Fibroblast of mammary gland (primary cell): ENCODE measurements at places on chromosomes 2 and 18.

- no peak for DNase-seq
These were observed 128.4 kb downstream of the TTC27 start for GRCh38 chr2:32756074-32756727.

- no peak for DNase-seq
These were observed 137.1 kb downstream of the INO80D start for GRCh38 chr2:205948883-205949282.

- no peak for DNase-seq
These were observed 2.0 kb downstream of the AGPS start for GRCh38 chr2:177394594-177394973.

DNA sequence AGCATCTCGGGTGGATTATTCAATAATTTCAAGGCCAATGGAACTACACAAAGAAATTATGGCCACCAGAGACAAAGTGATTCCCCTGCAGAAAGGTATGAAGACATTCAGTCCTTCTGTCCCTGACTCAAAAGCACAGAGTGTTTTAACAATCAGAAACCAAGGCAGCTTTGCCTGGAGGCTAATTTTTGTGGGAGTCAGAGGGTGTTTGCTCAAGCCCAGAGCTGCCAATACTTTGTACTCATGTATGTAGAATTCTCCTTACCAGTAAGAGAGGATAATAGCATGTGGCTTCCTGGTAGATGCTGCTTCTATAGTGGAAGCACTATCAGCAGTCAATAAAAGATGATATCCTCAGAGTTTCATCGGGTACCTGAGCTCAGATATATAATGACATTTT, 178.4 kb downstream of the KCNE4 start:
- DNase-seq, result no peak

DNA sequence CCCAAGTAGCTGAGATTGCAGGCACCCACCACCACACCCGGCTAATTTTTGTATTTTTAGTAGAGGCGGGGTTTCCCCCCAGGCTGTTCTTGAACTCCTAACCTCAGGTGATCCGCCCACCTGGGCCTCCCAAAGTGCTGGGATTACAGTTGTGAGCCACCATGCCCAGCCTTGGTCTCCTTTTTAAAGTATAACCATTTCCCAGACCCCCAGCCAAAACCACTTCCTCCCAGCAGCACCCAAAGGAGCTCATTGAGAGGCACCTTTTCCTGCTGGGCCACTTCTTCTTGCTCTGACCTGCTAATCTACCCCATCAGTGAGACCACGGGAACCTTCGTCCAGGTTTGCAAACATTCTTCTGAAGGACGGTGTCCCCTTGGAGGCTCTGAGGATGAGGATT, 69.9 kb downstream of the INPP5D start:
- no peak for DNase-seq

- DNase-seq, result peak; percentile 52
These were observed 51.7 kb upstream of the OTX1 start for GRCh38 chr2:62998949-62999348.

GRCh38 chr18:6876641-6877041, 147.1 kb downstream of the ARHGAP28 start:
- DNase-seq, result no peak

GRCh38 chr2:51693640-51694039, 661.7 kb upstream of the NRXN1 start:
- DNase-seq, result peak; percentile 13

DNA sequence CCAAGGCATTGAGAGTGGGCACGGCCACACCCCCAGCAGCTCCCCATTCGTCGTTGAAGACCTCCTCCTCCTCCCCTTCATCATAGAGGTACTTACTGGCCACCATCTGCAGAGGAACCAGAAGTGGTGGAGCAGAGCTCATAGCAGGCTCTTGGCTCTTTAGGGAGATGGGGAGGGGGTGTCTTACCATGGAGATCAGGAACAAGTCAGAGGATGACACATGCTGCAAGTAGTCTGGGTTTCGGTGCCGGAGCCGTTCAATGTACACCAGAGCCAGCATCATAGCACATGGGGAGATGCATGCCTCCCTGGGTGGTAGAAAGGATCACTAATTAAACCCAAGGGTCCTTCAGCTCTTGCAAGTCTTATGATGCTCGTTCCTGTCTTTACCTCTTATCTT, 1.9 kb downstream of the CNPPD1 start:
- DNase-seq, result no peak

- no peak for DNase-seq
These were observed 30.9 kb upstream of the GRP start for GRCh38 chr18:59189008-59189407.

GRCh38 chr18:79961527-79962291, 2.7 kb upstream of the HSBP1L1 start:
- DNase-seq, result peak; percentile 21

DNA sequence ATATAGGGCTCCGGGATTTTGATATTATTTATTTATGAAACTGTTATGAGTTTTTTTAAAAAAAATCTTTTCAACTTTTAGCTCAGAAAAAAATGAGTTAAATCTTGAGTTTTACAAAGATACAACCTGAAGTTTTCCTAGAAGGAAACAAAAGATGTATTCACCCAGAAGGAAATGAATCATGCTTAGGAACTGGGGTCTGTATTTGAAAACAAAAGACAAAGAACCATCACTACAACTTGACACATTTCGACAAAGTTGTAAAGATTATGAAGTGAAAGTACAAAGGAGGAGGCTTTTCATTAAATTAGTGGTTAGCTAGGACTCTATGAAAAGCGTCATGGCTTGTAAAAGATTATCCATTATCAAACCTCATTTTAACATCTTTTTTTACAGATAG, 143.3 kb downstream of the PDE1A start:
- DNase-seq, result no peak

GRCh38 chr2:75808793-75809535, 98.2 kb upstream of the GCFC2 start:
- no peak for DNase-seq

DNA sequence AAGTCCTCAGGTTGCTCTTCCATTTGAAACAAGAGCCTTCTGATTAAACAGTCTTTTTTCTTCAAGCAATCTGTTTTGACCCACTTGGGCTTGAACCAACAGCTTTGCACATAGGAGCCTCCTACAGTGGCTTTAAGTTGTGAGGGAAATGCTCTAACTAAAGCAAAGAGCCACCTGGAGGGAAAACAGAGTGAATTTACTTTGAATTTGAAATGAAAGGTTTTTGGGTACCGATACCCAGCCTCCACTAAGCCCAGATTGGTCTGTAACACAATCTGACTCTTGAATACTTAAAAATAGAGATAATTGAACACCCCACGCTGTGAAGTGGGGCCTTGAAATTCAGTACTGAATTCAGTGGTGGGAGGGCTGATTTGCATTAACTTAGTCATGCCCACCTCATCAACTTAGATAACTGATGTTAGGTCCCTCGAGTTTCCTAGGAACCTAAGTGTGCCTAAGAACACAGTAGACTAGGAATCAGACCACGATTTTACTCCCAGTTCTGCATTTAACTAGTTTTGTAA, 56.3 kb upstream of the ACVR1C start:
- DNase-seq, result no peak

GRCh38 chr2:206349375-206349774, 74.9 kb downstream of the ZDBF2 start:
- no peak for DNase-seq

DNA sequence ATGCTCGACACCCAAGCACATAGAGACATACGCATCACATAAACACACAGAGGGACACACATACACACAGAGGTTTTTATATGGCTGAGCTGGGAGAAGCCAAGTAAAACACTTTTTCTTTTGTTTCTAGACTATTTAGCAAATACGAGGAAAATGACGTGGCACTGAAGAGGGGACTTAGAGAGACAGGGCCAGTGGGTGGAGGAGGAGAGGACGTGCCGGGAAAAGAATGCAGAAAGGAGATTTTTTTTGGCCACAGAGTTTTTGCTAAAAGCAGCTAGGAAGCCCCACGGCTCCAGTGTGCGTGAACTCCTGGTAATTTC, 168.5 kb upstream of the KLF7 start:
- no peak for DNase-seq

GRCh38 chr2:119282146-119282995, 58.7 kb downstream of the STEAP3 start:
- DNase-seq, result no peak

GRCh38 chr2:151189125-151189524, 72.5 kb downstream of the RBM43 start:
- no peak for DNase-seq

- DNase-seq, result peak; percentile 19
These were observed 142.6 kb downstream of the DIS3L2 start for GRCh38 chr2:232104076-232104646.

GRCh38 chr2:1053786-1054185, 103.1 kb downstream of the SNTG2 start:
- DNase-seq, result no peak

- DNase-seq, result peak; percentile 99
These were observed 263.9 kb downstream of the LTBP1 start for GRCh38 chr2:33210626-33211025.

GRCh38 chr18:45997700-45998151, 30.6 kb upstream of the EPG5 start:
- DNase-seq, result no peak

DNA sequence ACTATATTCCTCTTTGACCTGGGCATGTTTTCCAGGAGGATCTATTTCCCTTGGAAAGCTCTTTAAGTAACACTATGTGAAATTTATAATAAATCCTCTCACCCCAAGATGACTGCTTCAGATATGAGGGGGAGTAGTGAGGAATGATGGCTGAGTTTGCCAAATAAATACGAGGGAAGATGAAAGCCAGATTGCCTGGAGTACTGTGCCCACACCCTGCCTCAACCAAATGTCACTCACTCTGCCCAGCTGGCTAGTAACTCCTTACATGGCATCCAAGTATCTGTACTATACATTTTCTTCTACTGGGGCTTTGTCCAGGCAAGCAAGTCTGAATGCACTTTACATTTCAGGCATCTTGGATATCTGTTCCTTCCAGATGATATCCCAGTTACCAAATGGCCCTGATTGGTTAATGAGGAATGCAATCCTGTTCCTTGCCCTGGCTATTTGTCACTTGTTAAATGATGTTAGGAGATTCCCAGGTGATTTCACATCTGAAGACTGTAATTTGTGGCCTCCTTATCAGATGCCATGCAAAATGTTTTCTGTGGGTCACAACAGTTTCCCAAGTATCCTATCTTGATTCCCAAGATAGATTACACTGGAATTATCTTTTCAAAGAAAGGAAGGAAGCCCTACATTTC, 191.8 kb downstream of the IKZF2 start:
- no peak for DNase-seq

- no peak for DNase-seq
These were observed 61.9 kb downstream of the AFTPH start for GRCh38 chr2:64586054-64586453.

DNA sequence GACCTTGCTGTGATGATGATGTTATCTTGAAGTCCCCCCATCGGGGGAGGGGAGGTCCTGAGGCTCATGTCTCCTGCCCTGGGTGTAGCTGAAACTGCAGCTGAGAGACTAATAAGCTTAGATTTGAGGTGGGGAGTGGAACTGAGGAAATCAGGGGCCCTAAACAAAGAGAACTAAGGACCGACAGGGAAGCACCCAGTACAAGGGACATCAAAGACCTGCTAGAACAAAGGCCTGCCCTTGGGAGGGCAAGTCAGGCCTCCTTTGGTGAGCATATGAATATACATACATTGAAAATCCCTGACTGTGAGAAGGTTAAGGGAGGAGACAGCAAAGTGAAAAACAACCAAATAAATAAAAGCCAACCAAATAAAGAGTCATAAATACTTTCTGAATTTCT, 1132.5 kb upstream of the CELF4 start:
- DNase-seq, result no peak

GRCh38 chr2:9982248-9982647, 30.8 kb downstream of the GRHL1 start:
- peak; percentile 98 for DNase-seq

DNA sequence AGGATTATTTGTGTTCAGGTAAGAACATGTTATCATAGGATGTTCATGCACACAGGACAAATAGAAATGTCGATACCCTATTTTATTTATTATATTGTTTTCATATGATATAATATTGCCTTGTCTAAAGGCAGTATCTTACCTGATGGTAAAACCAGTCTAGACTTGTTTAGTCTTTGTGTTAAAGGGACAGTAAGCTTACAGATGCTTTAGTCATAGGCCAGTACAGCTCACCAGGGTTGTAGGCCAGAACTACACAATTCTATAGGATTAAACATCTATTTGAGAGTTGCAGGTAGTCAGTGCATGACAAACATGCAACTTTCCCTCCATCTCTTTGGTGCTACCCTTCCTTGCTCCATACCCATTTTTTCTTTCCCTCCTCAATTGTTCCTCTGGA, 158.5 kb downstream of the GALNT3 start:
- no peak for DNase-seq

GRCh38 chr18:5884375-5884774, 10.9 kb downstream of the TMEM200C start:
- no peak for DNase-seq

DNA sequence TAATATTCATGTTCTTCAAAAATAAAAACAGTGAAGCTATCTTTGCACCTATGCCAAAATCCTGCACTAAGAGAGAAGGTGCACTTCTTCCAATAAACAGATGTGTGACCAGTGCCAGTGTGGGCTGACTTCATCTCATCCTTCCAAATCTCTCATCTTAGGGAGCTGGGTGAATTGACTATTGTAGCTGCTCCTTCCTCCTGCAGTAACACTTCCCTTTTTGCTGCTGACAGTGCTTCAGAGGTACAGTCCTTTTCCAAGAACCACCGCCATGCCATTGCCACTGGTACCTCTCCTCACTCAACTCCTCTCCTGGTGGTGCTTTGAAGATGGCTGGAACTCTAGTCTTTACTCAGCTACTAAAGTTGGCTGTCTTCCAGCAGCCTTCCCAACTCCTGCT, 42.1 kb upstream of the ARHGAP25 start:
- no peak for DNase-seq

GRCh38 chr2:212539072-212539880, 674 bp upstream of the ERBB4 start:
- DNase-seq, result no peak

DNA sequence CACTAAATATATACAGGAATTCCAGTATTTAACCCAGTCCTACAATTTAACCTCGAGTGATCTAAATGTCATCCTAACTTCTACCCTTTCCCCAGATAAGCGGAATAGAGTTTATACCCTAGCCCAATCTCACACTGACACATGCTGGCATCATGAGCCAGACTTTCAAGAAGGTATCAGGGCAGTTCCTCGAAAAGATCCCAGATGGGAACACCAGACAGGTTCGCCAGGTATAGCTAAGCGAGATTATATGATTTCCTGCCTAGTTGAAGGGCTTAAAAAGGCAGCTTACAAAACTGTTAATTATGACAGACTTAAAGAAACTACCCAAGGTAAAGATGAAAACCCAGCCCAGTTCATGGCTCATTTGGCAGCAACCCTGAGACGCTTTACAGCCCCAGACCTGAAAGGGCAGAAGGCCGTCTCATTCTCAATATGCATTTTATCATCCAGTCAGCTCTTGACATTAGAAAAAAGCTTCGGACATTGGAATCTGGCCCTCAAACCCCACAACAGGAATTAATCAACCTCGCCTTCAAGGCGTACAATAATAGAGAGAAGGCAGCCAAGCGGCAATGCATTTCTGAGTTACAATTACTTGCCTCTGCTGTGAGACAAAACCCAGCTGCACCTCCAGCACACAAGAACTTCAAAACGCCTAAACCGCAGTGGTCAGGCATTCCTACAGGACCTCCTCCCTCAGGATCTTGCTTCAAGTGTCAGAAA, 668.2 kb upstream of the PKDCC start:
- DNase-seq, result no peak

- DNase-seq, result no peak
These were observed 189.1 kb downstream of the UBE2E3 start for GRCh38 chr2:181169503-181169902.

- no peak for DNase-seq
These were observed 42.7 kb downstream of the SETBP1 start for GRCh38 chr18:44723411-44723810.

- no peak for DNase-seq
These were observed 63.8 kb downstream of the EML6 start for GRCh38 chr2:54787270-54787669.
